ENCODE measurements at places on chromosomes 1 and 21. TPM values are rescaled to one million over a fixed set of nuclear protein-coding genes. Genes with fewer than 3 reads are reported as not detected.

OR10J1 gene
- total RNA-seq, result not detected

ARID4B gene
- total RNA-seq, result 74.2 TPM

GRCh38 chr1:115648717-115649691, 7.2 kb downstream of the VANGL1 start:
- no peak for DNase-seq
- no peak overlapping the region for H3K4me3 ChIP-seq
- no peaks in the 10 kb centered on the region for H3K36me3 ChIP-seq
- no peaks in the 10 kb centered on the region for H3K4me1 ChIP-seq
- H3K27ac ChIP-seq, result no peak overlapping the region

DNA sequence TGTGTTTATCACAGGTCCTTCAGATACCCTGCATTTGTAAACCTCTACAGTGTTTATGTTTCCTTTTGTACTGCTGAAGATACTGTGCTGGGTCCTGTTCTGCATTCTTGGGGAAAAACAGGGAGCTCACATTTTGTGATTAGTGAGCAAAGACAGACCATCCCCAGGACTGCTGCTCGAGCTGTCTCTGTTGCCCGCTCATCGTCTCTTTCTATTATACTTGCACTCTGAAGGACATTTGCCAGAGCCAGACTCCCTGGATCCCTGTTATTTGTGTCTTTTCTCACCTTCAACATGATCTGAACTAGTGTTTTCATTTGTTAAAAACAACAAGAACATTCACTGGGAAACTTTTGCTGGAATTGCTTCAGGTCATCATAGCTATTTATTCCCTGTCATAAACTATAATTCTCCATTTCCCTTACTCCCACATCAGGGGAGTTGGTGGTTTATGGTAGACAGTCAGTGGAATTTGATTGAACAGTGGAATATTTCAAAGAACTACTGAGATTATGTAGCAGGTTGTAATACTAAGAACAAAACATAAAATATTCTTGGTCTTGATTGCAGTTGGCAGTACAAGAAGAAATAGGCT, 53.0 kb downstream of the PRRX1 start:
- H3K27me3 ChIP-seq, result peaks cover under 1% of the 10 kb centered on the region
- no peaks in the 10 kb centered on the region for H3K36me3 ChIP-seq
- no peak for DNase-seq

DNA sequence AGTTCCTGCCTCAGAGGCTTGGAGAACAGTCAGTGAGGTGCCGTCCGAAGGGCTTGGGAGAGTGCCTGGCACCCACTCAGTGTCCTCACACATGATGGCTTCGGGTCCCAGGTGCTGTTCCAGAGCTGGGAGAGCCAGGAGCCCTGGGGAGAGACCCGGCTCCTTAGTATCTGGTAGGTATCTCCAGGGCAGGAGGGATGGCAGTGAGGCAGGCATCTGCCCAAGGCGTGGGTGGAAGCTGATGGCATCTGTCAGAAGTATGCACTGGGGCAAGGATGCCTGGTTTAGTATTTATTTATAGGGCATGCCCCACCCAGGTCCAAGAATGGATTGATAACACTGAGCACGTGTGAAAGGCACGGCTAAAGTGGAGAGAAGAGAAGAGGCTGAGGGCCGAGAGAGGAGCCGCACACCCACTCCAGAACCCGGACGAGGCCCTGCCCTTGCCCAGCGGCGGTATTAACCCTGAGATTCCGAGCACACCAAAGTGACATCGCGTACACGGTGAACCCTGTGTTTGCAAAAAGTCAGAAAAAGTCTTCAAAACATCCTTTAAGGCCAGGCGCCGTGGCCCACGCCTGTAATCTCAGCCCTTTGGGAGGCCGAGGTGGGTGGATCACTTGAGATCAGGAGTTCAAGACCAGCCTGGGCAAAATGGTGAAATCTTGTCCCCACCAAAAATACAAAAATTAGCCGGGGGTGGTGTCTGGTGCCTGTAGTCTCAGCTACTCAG, 2.4 kb downstream of the TP73 start:
- DNase-seq, result no peak
- no peaks in the 10 kb centered on the region for H3K36me3 ChIP-seq
- H3K4me3 ChIP-seq, result no peak overlapping the region
- H3K4me1 ChIP-seq, result peaks cover 5% of the 10 kb centered on the region
- H3K27me3 ChIP-seq, result peaks cover 42% of the 10 kb centered on the region

Measured in natural killer cell treated with Interleukin-12 subunit alpha and Interleukin-12 subunit beta and Interleukin-15 and Interleukin-18, amount 100 ng/mL, for 72 hours (primary cell).